Endothelial cell (in vitro differentiated cells): ENCODE measurements at places on chromosomes 2 and 18. TPM values are rescaled to one million over a fixed set of nuclear protein-coding genes. Genes with fewer than 3 reads are reported as not detected.

Gene RNF125
- total RNA-seq = 5.2 TPM

Gene FKBP1B
- total RNA-seq = 31.1 TPM

Gene GALNT13
- 26.3 TPM for total RNA-seq

Gene TIGD1
- 3.7 TPM for total RNA-seq

Gene GALR1
- total RNA-seq = not detected

Gene TMEM247
- total RNA-seq = not detected

DNA sequence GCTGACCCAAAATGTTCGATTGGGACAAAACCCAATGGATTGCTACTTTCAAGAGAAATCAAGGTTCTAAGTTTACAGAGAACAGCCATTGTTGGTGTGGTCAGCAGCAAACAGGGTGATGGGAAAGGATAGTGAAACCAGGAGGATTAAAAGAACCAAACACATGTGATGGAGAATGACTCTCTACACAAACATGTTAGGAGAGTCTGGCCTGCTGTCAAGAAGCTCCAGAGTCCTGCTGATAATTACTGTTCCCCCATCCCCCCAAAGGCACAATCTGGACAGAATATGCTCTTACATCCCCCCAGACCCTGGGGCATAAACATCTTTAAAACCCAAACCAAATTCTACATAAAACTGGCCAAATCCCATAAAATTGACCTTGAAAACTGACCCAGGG lies 32.0 kb upstream of the ACYP2 start:
- peaks cover 8% of the 10 kb centered on the region for H3K4me1 ChIP-seq
- DNase-seq = no peak
- H3K27me3 ChIP-seq = no peaks in the 10 kb centered on the region
- H3K4me3 ChIP-seq = no peak overlapping the region
- H3K27ac ChIP-seq = no peak overlapping the region

GRCh38 chr2:35443087-35443486 lies 912.5 kb upstream of the CRIM1 start:
- H3K27me3 ChIP-seq = peaks cover 1% of the 10 kb centered on the region
- H3K4me1 ChIP-seq = peaks cover 7% of the 10 kb centered on the region
- no peak overlapping the region for H3K4me3 ChIP-seq
- no peaks in the 10 kb centered on the region for H3K36me3 ChIP-seq

GRCh38 chr2:32768387-32769174 lies 140.7 kb downstream of the TTC27 start:
- no peak overlapping the region for H3K4me3 ChIP-seq
- H3K27ac ChIP-seq = no peak overlapping the region
- H3K27me3 ChIP-seq = no peaks in the 10 kb centered on the region
- peaks cover 4% of the 10 kb centered on the region for H3K4me1 ChIP-seq
- DNase-seq = no peak
- H3K36me3 ChIP-seq = peaks cover 3% of the 10 kb centered on the region

GRCh38 chr2:190488516-190489233 lies 45.8 kb downstream of the NEMP2 start:
- H3K27ac ChIP-seq = no peak overlapping the region
- peaks cover 4% of the 10 kb centered on the region for H3K36me3 ChIP-seq
- peaks cover 17% of the 10 kb centered on the region for H3K4me1 ChIP-seq
- no peaks in the 10 kb centered on the region for H3K27me3 ChIP-seq
- no peak for DNase-seq
- no peak overlapping the region for H3K4me3 ChIP-seq

DNA sequence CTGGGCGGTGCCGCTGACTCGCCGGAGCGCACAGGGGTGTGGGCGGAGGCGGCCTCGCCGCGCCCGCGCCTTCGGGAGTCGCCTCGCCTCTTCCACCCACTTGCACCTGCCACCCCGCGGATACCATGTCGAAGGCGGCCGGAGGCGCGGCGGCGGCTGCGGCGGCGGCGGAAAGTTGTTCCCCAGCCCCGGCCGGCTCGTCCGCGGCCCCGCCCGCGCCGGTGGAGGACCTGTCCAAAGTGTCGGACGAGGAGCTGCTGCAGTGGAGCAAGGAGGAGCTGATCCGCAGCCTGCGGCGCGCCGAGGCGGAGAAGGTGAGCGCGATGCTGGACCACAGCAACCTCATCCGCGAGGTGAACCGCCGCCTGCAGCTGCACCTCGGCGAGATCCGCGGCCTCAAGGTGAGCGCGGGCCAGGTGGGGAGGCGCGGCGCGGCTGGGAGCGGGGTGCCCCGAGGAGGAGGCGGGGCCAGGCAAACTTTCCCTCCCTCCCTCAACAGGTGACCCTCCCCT lies 766 bp downstream of the CCDC85A start:
- peak; percentile 47 for DNase-seq
- peak overlapping the region; percentile 87 for H3K4me3 ChIP-seq
- peaks cover 28% of the 10 kb centered on the region for H3K36me3 ChIP-seq
- H3K27me3 ChIP-seq = peaks cover 31% of the 10 kb centered on the region
- no peak overlapping the region for H3K27ac ChIP-seq

DNA sequence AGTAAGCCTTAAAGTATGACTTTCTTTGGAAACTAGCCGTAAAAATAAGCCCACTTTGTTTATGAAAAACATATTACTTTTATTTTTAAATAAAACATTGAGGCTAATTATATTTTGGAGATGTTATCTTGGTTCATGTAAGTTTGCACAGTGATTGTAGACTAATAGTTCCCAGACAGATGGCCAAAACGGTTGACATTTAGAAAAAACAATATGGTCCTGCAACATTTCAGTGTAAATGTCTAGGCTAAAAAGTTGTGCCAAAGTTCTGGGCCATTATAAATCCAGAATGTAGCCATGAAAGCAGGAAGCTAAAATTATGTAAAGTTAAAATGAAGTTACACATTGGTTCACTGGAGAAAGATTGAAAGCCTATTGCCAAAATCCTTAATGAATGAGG lies 43.6 kb downstream of the SLC5A7 start:
- H3K4me1 ChIP-seq = no peaks in the 10 kb centered on the region
- no peaks in the 10 kb centered on the region for H3K27me3 ChIP-seq
- H3K27ac ChIP-seq = no peak overlapping the region
- peaks cover 10% of the 10 kb centered on the region for H3K36me3 ChIP-seq
- no peak overlapping the region for H3K4me3 ChIP-seq

DNA sequence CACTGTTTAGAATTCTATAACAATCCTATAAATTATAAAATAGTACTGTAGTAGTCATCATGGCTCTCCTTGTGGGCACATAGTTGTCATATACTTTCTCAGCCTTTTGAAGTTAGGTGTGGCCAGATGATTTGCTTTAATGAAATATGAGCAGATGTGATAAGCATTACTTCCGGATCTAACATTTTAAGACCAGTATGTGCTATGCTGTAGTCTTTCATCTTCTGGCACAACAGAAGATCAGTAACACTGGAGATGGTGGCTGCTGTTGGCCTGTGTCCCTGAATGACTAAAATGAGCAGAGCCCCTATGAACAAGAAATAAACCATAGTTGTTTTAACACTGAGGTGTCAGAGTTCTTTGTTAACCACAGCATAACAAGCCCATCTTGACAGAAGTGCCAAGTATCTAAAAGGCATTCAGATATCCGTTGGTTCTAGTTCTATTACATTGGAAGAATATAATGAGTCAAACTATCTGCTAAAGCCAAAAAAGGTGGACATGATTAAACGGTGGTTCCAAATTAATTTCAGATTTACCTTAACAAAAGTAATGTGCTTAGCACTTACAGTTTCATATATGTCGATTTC lies 6.3 kb downstream of the MEX3C start:
- H3K4me3 ChIP-seq = no peak overlapping the region
- H3K27me3 ChIP-seq = peaks cover 14% of the 10 kb centered on the region
- DNase-seq = no peak
- H3K4me1 ChIP-seq = peaks cover 38% of the 10 kb centered on the region

GRCh38 chr18:60508108-60508507 lies 135.5 kb upstream of the MC4R start:
- no peak overlapping the region for H3K27ac ChIP-seq
- no peaks in the 10 kb centered on the region for H3K27me3 ChIP-seq
- no peak overlapping the region for H3K4me3 ChIP-seq

DNA sequence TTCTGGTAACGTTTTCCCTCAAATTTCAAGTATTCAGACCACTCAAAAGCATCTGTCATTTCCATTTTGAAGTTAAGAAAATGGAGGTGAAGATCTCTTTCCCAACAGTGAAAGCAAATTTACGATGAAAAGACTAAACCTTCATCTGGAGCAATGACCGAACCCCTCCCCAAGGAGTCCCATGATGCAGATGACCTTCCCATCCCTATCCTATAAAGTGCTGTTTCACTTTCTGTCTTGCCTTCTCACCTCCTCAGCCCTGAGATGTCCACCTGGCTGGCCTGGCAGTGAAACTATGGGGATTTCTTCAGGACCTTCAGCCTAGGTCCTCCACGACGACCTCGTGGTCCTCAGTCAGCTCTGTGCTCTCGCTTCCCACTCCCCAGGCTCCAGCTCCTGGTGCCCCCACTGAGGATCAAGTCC lies 925 bp upstream of the NPC1 start:
- no peak for DNase-seq
- peak overlapping the region; percentile 85 for H3K4me3 ChIP-seq
- peaks cover 5% of the 10 kb centered on the region for H3K4me1 ChIP-seq
- H3K36me3 ChIP-seq = no peaks in the 10 kb centered on the region
- peak overlapping the region; percentile 52 for H3K27ac ChIP-seq
- peaks cover 3% of the 10 kb centered on the region for H3K27me3 ChIP-seq

- peak overlapping the region; percentile 90 for H3K27ac ChIP-seq
- H3K27me3 ChIP-seq = peaks cover 4% of the 10 kb centered on the region
- H3K36me3 ChIP-seq = no peaks in the 10 kb centered on the region
- H3K4me3 ChIP-seq = peak overlapping the region; percentile 99
- peak; percentile 4 for DNase-seq
These were observed 631 bp downstream of the MORN2 start for GRCh38 chr2:38876407-38876806.

GRCh38 chr2:44616667-44617155 lies 255.0 kb downstream of the CAMKMT start:
- no peaks in the 10 kb centered on the region for H3K4me1 ChIP-seq
- no peaks in the 10 kb centered on the region for H3K27me3 ChIP-seq
- H3K4me3 ChIP-seq = no peak overlapping the region

DNA sequence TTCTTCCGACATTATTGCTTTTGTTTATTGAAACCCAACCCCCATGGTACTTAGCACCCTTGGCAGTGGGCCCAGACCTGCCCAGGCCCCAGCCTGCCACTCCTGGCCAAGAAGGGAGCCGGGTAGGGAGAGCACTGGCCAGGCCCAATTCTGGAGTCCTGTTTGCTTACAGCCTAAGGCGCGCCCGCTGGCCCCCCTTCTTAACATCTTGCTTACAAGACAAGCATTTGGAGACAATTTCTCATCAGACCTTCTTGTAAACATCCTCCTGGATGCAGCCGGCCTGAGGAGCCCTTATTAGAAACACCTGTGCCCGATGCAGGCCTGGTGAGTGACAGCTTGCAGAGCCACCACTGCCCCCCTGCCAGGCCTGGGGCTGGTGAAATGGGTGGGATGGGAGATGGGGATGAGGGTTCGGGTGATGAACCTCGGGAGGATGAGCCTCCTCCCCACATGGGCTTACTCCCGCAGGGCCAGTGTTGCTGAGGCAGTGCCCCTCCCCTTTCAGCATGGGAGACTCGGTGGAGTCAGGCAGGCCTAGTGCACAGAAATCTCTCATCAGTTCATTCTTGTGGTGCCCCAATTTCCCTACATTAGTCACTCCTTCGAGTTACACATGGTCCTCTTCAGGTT lies 217.5 kb downstream of the CYP26B1 start:
- peaks cover 4% of the 10 kb centered on the region for H3K27me3 ChIP-seq
- H3K4me1 ChIP-seq = peaks cover 12% of the 10 kb centered on the region
- no peak overlapping the region for H3K27ac ChIP-seq
- no peak for DNase-seq
- H3K4me3 ChIP-seq = no peak overlapping the region
- H3K36me3 ChIP-seq = no peaks in the 10 kb centered on the region

DNA sequence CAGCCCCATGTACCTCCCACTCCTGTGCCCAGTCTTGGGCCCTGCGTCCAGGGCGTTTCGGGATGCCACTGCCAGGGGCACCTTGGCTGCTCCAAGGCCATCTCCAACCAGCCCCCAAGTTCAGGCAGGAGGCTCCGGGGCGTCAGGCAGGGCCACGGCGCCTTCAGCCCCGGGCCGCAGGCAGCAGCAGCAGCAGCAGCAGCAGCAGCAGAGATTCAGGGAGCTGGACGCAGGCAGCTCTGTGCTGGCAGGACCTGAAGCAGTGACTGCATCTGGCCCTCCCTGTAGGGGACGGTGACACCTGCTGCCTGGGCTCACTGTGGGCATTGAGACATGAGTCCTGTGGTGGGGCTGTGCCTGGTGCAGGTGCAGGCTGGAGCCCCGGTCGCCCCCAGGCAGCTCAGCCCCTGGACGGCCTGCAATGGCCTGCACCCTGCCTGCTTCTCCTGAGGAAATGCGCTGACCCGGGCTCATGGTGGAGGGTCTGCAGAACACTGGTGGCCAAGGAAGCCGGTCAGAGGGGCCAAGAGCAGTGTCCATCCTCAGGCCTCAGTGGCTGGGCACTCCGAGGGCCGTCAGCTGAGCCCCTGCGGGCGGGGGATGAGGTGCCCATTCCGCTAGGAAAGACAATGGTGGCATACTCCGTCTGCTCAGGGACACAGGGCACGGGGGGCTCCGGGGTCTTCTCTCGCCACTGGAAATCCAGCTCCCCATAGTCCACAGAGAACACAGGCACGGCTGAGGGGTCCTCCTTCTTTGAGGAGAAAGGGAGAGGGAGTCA lies 8.0 kb downstream of the PDCD1 start:
- H3K4me3 ChIP-seq = no peak overlapping the region
- no peaks in the 10 kb centered on the region for H3K36me3 ChIP-seq
- H3K27ac ChIP-seq = no peak overlapping the region
- peaks cover 3% of the 10 kb centered on the region for H3K27me3 ChIP-seq
- H3K4me1 ChIP-seq = no peaks in the 10 kb centered on the region
